Fibroblast of mammary gland (primary cell): ENCODE measurements at places on chromosomes 1 and 21.
A peak's percentile ranks its signal among the peaks of the same experiment; 100 is the strongest.

- no peak for DNase-seq
Measured at GRCh38 chr1:194338241-194338948, 1152.0 kb upstream of the B3GALT2 start.

- DNase-seq = peak; percentile 46
Measured at GRCh38 chr1:187096689-187097088, 267.9 kb downstream of the PLA2G4A start.

- no peak for DNase-seq
Measured at GRCh38 chr1:97827887-97828286, 92.9 kb downstream of the DPYD start.

DNA sequence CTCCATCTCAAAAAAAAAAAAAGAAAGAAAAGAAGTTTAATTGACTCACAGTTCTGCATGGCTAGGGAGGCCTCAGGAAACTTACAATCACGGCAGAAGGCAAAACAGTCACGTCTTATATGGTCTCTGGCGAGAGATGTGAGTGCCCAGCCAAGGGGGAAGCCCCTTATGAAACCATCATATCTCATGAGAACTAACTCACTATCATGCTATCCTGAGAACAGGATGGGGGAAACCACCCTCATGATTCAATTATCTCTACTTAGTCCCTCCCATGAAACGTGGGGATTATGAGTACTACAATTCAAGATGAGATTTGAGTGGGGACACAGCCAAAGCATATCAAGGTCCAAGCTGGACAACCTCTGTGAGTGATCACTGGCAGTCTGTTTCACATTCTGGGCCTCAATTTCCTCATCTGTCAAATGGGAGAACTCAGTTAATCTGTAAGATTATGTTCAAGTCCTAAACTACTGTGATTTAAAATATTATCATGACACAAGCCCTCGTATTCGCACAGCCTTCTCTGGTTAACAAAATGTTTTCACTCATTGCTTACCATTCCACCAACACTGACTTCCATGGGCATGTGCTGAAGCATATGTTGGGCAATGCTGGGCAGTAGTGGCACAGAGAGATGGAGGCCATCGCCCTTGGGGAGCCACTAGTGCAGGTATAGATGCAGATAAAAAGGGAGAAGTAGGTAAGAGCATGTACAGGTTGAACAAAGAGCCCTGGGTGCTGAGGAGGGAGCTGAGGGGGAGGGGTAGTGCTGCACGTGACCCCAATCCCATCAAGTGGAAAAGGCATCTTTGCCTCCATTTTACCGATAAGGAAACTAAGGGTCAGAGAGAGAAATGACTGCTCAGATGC is 46.2 kb upstream of the SLC2A1 start:
- DNase-seq = no peak

- peak; percentile 82 for DNase-seq
Measured at GRCh38 chr1:76465030-76465429, 390.5 kb downstream of the ST6GALNAC3 start.

DNA sequence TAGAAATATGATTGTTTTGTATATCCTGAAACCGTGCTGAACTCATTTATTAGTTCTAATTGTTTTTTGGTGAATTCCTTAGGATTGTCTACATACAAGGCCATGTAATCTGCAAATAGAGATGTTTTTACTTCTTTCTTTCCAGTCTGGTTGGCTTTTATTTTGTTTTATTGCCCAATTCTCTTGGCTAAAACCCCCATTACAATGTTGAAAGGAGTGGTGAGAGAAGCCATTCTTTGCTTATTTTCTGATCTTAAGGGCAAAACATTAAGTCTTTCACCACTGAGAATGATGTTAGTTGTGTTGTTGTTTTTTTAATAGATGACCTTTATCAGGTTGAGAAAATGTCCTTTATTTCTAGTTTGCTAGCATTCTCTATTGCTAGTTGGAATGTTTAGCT is 157.3 kb downstream of the NTMT2 start:
- DNase-seq = no peak

- DNase-seq = peak; percentile 65
Measured at GRCh38 chr21:46116776-46117585, 19.1 kb downstream of the COL6A2 start.

GRCh38 chr1:12063141-12064072 is at the start of gene TNFRSF8:
Gene TNFRSF8, plus strand, starts transcription at chr1:12063303. Its CDS starts 296 bp downstream, at chr1:12063599.
- DNase-seq = peak; percentile 46

- DNase-seq = peak; percentile 99
Measured at GRCh38 chr1:145949219-145949618, 8.6 kb downstream of the LIX1L start.

DNA sequence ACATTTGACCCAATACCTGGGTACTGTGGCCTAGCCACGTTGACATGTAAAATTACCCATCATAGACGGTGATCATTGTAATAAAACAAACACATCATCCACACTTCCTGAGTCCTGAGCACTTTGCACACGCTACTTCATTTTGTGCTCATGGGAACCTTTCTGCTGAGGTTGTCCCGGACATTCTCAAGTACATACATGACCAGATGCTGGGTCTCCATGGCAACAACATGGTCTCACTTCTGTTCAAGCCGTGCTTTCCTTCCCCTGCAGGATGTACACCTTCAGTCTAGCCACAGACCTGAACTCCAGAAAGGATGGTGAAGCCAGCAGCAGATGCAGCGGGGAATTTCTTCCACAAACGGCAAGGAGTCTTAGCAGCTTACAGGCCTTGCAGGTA is 22.7 kb downstream of the UBASH3A start:
- no peak for DNase-seq

GRCh38 chr1:29849038-29849750 is 612.9 kb downstream of the PTPRU start:
- peak; percentile 23 for DNase-seq
